ENCODE measurements at places on chromosomes 3 and 15. TPM values are rescaled to one million over a fixed set of nuclear protein-coding genes. Genes with fewer than 3 reads are reported as not detected.

ACTRT3 gene
- total RNA-seq = 2.1 TPM

AMIGO3 gene
- total RNA-seq = not detected

GOLGA8H gene
- total RNA-seq = 0.20 TPM

LNP1 gene
- 2.0 TPM for total RNA-seq

SLC12A1 gene
- not detected for total RNA-seq

SSUH2 gene
- 0.23 TPM for total RNA-seq

PLCB2 gene
- total RNA-seq = 91.5 TPM

GRCh38 chr3:109346770-109347295 lies 9.5 kb upstream of the DPPA4 start:
- no peak for DNase-seq

GRCh38 chr15:54884312-54884711 lies 312.4 kb downstream of the RSL24D1 start:
- DNase-seq = no peak

GRCh38 chr15:75675579-75676404 lies 28.1 kb downstream of the SNX33 start:
- no peak for DNase-seq

DNA sequence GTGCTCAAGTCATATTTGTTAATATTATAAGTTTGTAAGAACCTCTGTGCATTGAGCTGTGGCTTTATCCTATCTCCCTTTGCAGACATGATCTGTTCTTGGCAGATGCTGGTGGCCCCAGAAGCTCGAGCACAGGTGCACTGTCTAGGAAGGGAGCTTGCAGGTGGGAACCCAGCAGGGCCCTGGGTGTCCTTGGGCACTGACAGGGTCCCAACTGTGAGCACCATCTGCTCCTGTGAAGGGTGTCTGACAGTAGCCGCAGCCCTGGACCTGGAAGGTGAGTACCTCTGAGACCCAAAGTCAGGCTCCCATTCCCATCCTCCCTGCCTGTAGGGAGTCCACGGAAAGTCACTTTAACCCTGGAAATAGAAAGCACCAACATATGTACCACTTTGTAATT lies 2.4 kb upstream of the REC114 start:
- no peak for DNase-seq

DNA sequence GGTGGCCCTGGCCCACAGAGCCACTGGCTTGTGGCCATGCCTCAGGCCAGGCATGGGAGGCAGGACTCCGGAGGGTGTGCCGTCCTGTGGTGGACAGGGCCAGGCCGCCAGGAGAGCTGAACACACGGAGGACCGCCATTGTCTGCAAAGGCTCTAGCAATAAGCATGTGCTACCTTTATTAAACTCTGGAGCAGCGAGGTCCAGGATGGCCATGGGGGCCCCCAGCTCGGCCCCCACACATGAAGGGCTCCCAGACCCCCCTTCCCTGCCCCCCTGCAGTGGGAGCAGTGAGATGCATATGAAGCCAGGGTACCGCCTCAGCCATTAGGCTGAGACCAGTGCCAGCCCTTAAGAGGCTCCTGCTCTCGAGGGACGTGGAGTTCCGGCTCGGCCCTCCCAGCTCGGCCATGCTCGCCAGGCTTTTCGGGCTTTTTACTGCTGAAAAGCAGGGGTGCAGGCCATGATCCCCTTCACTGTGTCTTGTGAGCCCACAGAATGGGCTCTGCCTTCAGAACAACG lies 2.7 kb downstream of the AMIGO3 start:
- DNase-seq = peak; percentile 54

DNA sequence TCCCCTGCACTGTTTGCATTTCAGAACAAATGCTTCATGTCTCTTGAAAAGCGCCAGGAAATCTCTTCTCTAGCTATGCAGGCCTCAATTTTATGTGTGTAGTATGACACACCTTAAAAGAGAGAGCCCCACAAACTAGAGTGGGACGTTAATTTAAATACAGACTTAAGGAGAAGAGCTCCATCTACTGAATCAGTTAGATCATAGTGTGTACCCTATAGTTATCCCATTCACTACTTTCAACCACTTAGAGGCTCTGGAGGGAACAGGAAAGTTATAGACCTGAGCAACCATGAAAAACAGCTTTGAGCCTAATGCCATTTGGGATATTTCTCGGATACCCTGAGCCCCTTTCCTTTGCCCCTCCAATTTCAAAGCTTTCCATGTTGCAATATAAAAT lies 153.7 kb downstream of the TIGIT start:
- DNase-seq = no peak

- no peak for DNase-seq
Observed at GRCh38 chr15:83538682-83539081, 91.5 kb downstream of the SH3GL3 start.

DNA sequence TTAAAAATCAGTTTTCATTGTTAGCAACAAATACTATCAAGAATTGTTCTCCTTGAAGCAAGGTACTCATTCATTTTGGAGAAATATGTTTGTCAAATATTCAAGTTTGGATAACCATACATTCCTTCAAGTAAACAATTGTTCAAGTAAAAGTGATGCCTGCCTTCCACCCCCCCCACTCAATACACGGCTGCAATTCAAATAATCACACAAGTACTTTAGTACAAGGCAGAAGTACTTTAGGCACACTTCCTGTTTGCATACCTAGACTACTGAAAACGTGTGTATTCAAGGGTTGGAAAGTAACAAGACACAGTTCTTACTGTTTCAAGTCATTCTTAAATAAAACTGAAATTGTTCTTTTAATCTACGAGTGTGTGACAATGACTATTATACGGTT lies 45.4 kb downstream of the TJP1 start:
- no peak for DNase-seq

DNA sequence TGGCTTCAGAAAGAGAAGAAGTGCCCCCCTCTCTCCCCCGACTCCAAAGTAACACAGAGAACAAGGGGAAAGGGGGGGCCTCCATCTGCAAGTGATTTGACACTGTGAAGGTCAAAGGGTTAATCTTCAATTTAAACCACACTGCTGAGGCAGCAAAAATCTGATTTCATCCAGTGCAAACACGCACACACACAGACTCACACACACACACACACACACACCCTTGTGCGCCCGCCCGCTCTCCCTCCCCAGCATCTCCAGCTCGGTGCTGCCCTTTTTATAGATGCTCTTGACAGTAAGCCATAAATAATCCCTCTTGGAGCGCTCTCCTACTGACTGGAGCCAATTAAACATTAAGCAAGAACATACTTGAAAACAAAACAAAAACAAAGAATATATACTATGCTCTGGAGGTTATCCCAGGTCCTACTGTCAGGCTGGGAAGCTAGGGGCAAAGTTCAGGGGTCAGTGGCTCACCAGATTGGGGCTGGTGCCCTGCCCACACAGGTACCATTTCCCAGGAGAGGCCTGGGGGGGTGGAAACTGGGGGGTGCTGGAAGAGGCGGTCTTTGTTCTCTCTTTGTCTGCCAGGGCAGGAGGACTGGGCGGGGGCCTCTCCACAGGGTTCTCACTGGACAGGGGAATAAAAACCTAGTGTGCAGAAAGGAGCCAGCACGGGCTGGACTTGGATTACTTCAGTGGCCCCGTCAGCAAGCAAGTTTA lies 16.3 kb downstream of the BMF start:
- DNase-seq = no peak

GRCh38 chr3:27536491-27536890 lies 52.3 kb upstream of the SLC4A7 start:
- DNase-seq = no peak

DNA sequence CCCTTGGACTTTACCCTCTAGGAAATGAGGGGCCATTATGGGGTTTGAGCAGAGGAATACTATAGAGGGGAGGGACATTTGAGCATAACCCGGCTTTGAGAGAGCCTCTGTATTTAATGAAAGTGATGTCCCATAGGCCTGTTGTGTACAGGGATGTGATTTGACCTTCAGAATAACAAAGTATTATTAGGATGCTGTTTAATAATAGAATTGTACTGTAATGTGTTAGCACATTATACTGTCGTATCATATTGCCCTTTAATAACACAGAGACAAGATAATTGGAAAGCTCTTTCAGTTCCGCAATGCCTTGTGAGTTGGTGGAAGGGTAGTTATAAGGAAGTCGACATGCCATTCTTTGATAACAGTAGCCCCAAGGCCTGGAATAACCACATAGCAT lies 328.3 kb downstream of the RYR3 start:
- DNase-seq = no peak

GRCh38 chr15:39083213-39083612 lies 497.7 kb upstream of the THBS1 start:
- no peak for DNase-seq

- no peak for DNase-seq
Observed at GRCh38 chr3:170606675-170607074, 20.8 kb upstream of the SLC7A14 start.

DNA sequence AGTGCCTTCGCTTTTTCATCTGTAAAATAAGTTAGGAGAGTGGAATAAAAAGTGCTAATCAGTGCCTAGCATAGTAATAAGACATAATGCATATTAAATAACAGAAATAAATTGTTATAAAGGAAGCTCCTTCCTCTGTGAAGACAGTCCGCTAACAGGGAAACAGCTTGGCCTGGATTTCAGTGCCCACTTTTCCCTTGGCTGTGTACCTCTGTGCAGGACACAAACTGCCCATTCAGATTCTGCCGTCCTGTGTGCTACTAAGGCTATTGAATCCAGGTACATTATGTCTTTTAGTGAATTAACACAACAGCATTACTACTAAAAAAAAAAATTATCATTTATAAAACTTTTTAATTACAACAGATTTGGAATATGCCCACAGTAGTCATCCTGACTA lies 90.7 kb downstream of the TBL1XR1 start:
- no peak for DNase-seq
